ENCODE measurements at places on chromosomes 16 and 17. TPM values are rescaled to one million over a fixed set of nuclear protein-coding genes. Genes with fewer than 3 reads are reported as not detected.
A peak's percentile ranks its signal among the peaks of the same experiment; 100 is the strongest.

Gene FBXL19
- polyA plus RNA-seq = 47.0 TPM

GRCh38 chr17:57931488-57932137, 23.6 kb downstream of the CUEDC1 start:
- H3K36me3 ChIP-seq = no peaks in the 10 kb centered on the region
- peaks cover 24% of the 10 kb centered on the region for H3K4me1 ChIP-seq
- no peak overlapping the region for H3K27ac ChIP-seq
- no peaks in the 10 kb centered on the region for H3K27me3 ChIP-seq
- no peak for DNase-seq
- no peak overlapping the region for H3K4me3 ChIP-seq

Gene ARHGAP23
- polyA plus RNA-seq = 78.0 TPM

- no peaks in the 10 kb centered on the region for H3K4me1 ChIP-seq
- no peak overlapping the region for H3K27ac ChIP-seq
- no peak for DNase-seq
- no peak overlapping the region for H3K4me3 ChIP-seq
- no peaks in the 10 kb centered on the region for H3K36me3 ChIP-seq
- H3K27me3 ChIP-seq = no peaks in the 10 kb centered on the region
Measured at GRCh38 chr16:57133031-57133430, 40.6 kb downstream of the CPNE2 start.

Gene GLP2R
- 0.70 TPM for polyA plus RNA-seq

DNA sequence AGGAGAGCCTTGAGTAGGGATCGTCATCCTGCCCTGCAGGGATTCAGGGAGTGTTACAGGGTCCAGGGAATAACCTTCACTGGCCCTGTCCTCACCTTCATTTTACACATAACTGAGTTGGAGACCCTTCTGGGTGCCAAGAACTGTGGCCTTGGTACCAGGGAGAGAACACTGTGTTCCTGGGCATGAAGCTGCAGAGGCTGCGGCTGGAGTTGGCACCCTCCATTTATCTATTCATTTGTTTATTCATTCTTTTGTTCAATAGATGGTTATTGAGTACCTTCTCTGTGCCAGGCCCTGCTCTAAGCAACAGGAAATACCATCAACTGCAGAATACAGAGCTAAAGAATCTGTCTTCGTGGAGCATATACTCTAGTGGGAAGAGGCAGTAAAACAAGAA, 6.7 kb downstream of the ABCC3 start:
- peak overlapping the region; percentile 69 for H3K27ac ChIP-seq
- H3K4me1 ChIP-seq = peaks cover 40% of the 10 kb centered on the region
- H3K4me3 ChIP-seq = no peak overlapping the region
- peak; percentile 52 for DNase-seq
- no peaks in the 10 kb centered on the region for H3K36me3 ChIP-seq

Gene KLHL11
- 28.2 TPM for polyA plus RNA-seq

- H3K4me3 ChIP-seq = no peak overlapping the region
- no peaks in the 10 kb centered on the region for H3K27me3 ChIP-seq
- H3K27ac ChIP-seq = no peak overlapping the region
- no peaks in the 10 kb centered on the region for H3K36me3 ChIP-seq
Measured at GRCh38 chr16:19177111-19177739, 9.2 kb downstream of the SYT17 start.

DNA sequence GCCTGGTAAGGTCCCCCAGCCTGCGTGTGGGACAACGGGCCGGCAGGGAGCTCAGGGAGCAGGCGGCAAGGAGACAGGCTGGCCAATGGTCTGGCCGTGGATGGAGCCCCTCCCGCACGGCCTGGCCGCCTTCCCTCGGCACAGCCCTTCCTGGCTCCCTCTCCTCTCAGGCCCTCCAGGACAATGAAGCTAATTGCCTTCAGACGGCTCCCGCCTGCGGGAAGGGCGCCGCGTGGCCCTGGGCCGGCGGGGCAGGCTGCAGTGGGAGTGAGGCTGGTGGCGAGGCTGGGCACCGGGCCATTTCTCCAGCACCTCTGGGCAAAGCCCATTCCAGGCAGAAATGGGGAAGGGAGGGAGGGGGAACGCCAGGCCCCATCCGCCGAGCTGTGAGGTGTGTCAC, 50.9 kb downstream of the ENGASE start:
- H3K27me3 ChIP-seq = no peaks in the 10 kb centered on the region
- H3K36me3 ChIP-seq = no peaks in the 10 kb centered on the region
- no peak overlapping the region for H3K4me3 ChIP-seq
- no peaks in the 10 kb centered on the region for H3K4me1 ChIP-seq

Gene KIF18B
- 4.7 TPM for polyA plus RNA-seq

Gene ZNF207
- polyA plus RNA-seq = 155 TPM

DNA sequence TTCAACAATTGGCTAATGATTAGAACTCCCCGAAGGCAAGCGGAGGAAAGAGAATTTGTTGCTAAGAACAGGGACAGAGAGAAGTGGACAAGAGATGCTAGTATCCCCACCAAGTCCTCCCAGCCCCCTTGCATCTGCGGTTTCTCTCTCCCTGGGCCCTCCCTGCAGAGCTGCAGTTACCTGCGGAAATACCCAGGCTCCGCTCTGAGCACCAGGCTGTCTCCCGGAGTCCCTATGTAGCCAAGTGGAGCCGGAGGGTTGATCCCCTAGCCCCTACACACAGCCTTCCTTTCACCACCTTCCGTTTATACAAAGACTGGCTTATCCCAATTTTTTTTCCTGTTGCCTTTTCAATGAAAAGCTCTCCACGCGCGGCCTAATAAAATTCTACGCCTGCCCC, 834.4 kb downstream of the KCNJ2 start:
- no peaks in the 10 kb centered on the region for H3K36me3 ChIP-seq
- no peak overlapping the region for H3K27ac ChIP-seq
- H3K4me1 ChIP-seq = no peaks in the 10 kb centered on the region
- no peak overlapping the region for H3K4me3 ChIP-seq
- no peaks in the 10 kb centered on the region for H3K27me3 ChIP-seq
- DNase-seq = no peak

Gene PPP1R9B
- 49.1 TPM for polyA plus RNA-seq

GRCh38 chr17:40530531-40530994, 29.1 kb upstream of the TNS4 start:
- no peak overlapping the region for H3K4me3 ChIP-seq
- H3K27ac ChIP-seq = no peak overlapping the region
- peaks cover 18% of the 10 kb centered on the region for H3K4me1 ChIP-seq
- no peaks in the 10 kb centered on the region for H3K36me3 ChIP-seq
- DNase-seq = no peak

- no peaks in the 10 kb centered on the region for H3K36me3 ChIP-seq
- H3K4me3 ChIP-seq = no peak overlapping the region
- H3K4me1 ChIP-seq = peaks cover 9% of the 10 kb centered on the region
- no peak for DNase-seq
- H3K27me3 ChIP-seq = no peaks in the 10 kb centered on the region
Measured at GRCh38 chr16:2233872-2234812, 2.1 kb upstream of the DNASE1L2 start.

Gene COL1A1
- 557 TPM for polyA plus RNA-seq

Gene SPATA32
- polyA plus RNA-seq = 72.0 TPM

- H3K27ac ChIP-seq = peak overlapping the region; percentile 45
- peak overlapping the region; percentile 5 for H3K4me3 ChIP-seq
- H3K4me1 ChIP-seq = no peaks in the 10 kb centered on the region
- peak; percentile 56 for DNase-seq
- no peaks in the 10 kb centered on the region for H3K36me3 ChIP-seq
- H3K27me3 ChIP-seq = no peaks in the 10 kb centered on the region
Measured at GRCh38 chr17:20073055-20073979, 64.2 kb downstream of the SPECC1 start.

DNA sequence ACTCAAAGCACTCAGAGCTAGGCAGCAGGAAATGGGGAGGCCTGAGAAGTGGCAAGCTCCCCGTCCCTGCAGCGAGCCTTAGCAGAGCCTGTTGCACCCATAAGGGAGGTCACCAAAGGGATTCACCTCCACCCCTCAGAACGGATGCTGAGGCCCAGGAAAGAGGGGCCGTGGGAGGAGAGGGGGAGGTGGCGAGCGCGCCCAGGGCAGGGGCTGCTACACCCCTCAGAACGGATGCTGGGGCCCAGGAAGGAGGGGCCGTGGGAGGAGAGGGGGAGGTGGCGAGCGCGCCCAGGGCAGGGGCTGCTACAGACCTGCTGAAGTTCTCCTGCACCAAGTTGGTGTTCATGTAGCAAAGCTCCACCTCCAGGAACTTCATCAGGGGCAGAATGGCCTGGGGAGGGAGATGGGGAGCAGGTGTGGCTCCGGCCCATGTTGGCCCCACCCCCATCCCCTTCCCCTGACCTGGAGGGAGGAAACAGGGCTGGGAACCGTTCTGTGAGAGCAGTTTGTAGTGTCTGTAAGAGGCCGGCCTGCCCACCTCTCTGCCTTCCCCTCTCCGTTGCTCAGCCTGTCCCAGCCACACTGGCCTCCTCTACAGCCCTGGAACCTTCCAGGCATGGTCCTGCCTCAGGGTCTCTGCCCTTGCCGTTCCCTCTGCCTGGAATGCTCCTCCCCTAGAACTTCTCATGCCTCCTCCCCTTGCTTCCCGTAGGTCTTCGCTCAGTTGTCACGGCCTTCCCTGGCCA, 11.4 kb downstream of the UNC13D start:
- H3K27ac ChIP-seq = no peak overlapping the region
- H3K27me3 ChIP-seq = no peaks in the 10 kb centered on the region
- H3K4me1 ChIP-seq = peaks cover 2% of the 10 kb centered on the region
- H3K36me3 ChIP-seq = no peaks in the 10 kb centered on the region

Gene PARD6A
- 35.4 TPM for polyA plus RNA-seq

DNA sequence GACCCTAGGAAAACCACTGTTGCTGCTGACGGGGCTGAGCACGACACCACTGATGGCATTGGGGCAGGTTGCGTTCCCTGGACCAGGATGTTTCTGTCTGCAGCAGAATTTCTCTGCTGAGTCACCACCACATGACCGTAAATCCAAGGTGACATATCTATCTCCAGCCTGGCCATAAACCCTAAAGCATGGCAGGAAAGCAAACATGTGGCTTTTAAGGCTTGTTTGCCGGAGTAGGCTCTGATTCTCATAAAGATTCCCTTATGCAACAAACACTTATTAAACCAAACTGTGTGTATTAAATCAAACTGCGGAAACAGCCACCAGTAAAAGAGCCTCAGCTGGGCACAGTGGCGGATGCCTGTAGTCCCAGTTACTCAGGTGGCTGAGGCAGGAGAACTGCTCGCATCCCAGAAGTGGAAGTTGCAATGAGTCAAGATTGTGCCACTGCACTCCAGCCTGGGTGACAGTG, 17.3 kb downstream of the MPHOSPH6 start:
- DNase-seq = no peak
- no peak overlapping the region for H3K27ac ChIP-seq
- H3K4me1 ChIP-seq = no peaks in the 10 kb centered on the region
- H3K36me3 ChIP-seq = no peaks in the 10 kb centered on the region

DNA sequence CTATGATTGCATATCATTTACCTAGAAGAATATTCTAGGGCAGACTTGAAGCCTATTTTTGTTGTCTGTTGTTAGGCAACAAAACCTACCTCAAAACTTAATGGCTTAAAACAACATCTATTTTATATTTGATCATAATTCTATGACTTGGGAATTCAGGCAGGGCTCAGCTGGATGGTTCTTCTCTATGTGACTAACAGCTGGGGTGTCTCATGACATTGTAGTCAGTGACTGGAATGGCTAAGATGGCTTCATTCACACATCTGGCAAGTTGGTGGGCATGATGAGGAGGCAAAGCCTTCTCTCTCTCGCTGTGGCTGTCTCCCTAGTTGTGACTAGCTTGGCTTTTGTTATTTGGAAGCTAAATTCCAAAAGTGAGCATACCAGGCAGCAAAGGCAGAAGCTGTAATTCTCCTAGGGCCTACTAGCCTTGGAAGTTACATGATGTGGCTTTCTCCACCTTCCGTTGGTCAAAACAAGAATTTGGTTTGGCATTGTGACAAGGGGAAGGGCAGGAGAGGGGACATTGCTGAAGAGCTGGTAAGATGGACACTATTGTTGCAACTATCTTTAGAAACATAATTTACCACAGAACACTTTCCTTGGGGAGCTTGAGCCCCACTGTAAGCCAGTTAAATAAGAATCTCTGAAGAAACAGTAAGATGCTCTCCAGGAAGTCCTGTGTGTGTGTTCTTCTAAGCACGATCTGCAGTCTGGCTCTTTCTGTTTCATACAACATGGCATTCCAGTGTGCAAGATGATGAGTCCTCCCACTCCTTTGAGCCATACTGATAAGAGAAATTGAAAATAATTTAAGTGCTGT, 39.4 kb downstream of the ZNRF1 start:
- H3K4me3 ChIP-seq = no peak overlapping the region
- H3K27me3 ChIP-seq = no peaks in the 10 kb centered on the region
- H3K4me1 ChIP-seq = peaks cover 13% of the 10 kb centered on the region
- no peak for DNase-seq
- H3K36me3 ChIP-seq = no peaks in the 10 kb centered on the region

DNA sequence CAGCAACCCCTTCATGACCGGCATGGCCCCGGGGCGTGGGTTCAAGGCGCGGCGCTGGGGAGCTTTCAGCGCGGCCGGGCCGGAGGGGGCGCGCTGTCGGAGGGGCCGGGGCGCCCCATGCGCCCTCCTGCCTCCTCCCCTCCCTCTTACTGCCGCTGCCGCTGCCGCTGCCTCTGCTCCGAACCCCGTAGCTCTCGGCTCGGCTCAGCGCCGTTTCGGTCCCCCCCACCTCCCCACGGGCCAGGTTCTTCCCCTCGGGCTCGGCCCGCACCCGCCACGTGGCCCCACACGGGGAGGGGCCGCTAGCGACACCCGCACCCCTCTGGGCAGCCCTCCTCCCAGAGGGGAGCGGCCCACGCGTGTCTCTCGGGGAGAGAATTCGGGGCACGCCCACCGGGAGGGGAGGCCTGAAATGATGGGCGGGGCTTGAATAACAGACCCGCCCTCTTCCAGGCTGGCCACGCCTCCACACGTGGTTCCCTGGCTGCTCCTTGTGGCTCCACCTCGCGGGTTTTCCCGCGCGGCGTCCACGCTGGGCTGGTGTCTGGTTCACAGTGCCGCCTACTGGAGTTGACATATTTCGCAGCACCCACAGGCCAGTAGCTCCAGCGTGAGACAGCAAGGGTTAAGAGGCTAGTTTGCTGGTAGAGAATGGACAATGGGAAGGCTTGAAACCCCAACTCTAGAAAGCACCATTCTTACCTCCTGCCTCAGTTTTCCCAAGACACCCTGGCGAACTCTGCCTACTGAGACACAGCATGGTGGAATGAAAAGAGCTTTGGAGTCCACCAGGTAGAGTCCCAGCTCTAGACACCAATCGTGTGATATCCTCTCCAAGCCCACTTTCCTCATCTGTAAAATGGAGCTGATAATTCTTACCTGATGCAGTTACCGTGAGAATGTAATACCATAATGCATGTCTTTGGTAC, at the start of gene KCNH4:
Gene KCNH4, minus strand, starts transcription at position 221 of the 929 bp plus-strand sequence. Its CDS starts 197 bp downstream, at position 24.
- no peak within 1 kb of the TSS for H3K27ac ChIP-seq
- DNase-seq = peak; percentile 82
- no peaks in the 10 kb centered on the region for H3K36me3 ChIP-seq
- H3K4me3 ChIP-seq = no peak within 1 kb of the TSS

Gene MRC2
- polyA plus RNA-seq = 60.9 TPM

DNA sequence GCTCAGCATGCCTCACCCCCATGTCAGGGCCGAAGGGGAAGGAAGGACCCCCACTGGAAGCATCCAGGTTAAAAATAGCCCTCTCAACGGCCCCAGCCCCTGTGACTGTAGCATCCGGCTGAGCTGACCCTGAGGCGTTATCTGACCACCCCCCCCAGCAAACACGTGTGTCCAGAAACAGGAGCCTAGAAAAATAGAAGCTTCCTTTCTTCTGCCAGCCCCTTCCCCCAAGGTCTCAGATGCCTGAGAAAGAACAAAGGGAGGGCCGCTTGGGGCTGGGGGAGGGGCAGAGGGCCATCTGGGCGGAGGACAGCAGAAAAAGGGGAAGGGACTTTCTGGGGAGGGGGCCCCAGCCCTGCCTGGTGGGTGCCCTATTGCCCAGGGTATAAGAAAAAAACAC, 55.8 kb downstream of the ACTG1 start:
- DNase-seq = no peak
- no peak overlapping the region for H3K4me3 ChIP-seq
- no peaks in the 10 kb centered on the region for H3K27me3 ChIP-seq
- H3K36me3 ChIP-seq = no peaks in the 10 kb centered on the region

GRCh38 chr17:56141046-56141839, 12.0 kb upstream of the ANKFN1 start:
- H3K4me1 ChIP-seq = no peaks in the 10 kb centered on the region
- no peak overlapping the region for H3K4me3 ChIP-seq
- no peaks in the 10 kb centered on the region for H3K27me3 ChIP-seq
- DNase-seq = peak; percentile 60
- H3K36me3 ChIP-seq = no peaks in the 10 kb centered on the region

All from testis (tissue), 5 donors.